ENCODE measurements at places on chromosomes 1 and 21.

- DNase-seq = peak; percentile 11
These were observed 50.2 kb downstream of the KCNJ6 start for GRCh38 chr21:37866027-37866426.

DNA sequence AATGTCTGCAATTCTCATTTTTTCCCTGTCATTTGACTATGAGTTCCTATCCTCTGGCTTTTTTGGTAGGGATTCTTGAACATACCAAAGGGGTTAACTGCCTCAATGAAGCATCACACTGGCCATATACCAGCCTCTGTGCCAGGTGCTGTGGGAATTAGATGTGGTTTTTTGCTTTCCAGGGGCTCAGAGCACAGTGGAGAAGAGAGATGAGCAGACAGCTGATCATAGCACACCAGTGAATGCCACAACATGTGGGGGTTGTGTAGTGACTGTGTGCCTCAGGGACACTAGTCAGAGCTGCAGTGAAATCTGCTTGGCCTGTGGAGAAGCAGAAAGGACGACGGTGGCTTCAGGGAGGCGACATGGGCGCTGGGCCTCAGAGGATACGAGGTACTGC is 30.8 kb downstream of the HLX start:
- DNase-seq = no peak

GRCh38 chr21:29347274-29347681 is 48.6 kb downstream of the BACH1 start:
- DNase-seq = no peak

- no peak for DNase-seq
These were observed 189.2 kb downstream of the CDC7 start for GRCh38 chr1:91689641-91690481.

GRCh38 chr1:242522304-242522945 is 2.1 kb downstream of the PLD5 start:
- DNase-seq = no peak

DNA sequence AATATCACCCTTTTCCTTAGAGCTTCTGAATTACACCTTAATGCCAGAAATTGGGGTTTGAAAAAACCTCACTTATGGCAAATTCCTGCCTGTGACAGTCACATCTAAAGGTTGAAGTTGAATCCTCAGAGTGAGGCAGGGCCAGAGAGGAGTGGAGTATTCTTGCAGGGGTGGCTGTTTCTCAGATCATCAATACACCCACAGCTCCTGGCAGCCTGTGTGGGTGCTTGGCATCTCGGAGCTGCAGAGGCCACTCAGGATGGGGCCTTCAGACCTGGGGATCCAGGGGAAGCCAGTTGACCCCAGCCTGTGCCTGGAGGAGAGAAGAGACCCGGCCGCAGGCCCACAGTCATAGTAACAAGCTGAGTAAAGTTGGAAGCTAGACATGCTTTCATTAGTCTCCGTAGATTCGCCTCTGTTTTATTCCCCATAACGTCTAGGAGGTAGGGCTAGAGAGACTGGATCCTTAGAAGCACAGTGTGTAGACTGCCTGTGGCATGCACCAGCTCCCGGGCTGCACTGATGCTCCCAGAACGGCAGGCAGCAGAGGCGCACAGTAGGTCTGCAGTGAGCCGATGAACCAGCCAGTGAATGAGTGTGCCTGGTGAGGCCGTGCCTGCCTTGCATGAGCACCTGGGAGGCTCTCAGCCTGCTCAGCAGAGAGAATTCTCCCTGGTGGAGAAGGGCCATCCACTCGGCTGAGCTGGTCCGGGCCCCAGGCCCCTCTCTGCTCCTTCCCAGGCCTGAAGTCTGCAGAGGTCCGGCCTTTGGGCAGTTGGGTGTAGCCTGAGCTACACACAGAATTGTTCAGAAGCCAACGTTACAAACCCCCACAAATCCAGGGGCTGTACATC is 42.9 kb downstream of the TFF3 start:
- DNase-seq = no peak

DNA sequence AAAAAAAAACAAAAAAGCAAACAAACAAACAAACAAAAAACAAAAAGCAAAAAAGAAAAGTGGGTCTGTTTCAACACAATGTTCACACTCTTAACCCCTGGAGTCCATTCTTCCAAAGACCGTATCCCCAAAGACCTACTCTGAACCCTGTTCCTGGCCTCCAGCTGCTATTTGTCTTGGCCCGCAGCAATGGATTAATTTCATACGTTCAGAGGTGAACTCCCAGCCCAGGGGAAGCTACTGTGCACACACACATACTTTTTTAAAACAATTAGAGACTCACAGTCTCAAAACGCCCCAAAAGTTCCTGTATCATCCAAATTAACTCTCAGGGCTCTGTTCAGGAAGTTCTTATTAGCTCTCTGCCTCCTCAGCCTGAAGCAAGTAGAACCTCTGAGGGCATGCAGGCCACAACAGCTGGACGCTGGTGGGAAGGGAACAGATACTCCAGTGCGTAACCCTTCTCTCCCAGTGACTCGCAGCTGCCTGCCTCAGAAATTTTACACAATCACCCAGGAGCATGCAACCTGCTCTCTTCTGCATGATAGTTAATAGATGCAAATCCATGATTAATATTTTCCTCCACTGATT is 395.4 kb downstream of the RRAGC start:
- DNase-seq = no peak

DNA sequence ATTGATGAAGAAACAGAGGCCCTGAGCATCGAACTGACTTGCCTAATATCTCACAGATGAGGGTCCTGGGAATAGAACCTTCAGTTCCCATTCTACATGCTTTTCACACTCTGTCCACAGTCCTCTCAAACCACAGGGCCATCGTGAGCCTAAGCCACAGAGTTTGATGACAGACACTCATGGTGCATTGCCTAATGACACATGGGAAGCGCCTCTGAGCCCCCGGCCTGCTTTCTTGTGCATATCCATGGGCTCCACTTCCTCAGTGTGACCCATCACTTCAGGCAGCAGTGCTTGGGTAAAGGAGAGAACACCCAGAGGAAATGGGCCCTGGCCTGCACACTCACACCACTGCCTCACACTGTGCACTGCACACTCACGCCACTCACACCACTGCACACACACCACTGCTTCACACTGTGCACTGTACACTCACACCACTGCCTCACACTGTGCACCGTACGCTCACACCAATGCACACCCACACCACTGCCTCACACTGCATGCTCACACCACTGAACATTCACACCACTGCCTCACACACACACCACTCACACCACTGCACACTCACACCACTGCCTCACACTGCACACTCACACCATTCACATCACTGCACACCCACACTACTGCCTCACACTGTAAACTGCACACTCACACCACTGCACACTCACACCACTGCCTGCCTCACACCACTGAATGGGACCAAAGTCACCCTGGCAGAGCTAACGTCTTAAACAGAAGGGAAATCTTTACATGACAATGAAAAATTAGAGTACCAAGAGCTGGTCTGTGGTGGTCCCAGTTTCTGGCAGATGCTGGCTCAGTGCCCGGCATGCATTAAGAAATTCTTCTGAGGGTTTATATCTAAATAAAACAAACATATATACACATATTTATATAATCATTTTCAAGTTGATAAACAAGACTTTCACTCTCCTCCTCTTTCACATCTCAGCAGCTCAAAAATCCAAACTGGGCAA is 53.0 kb downstream of the KANK4 start:
- DNase-seq = no peak

- no peak for DNase-seq
These were observed 371 bp downstream of the ARID1A start for GRCh38 chr1:26696119-26696653.
